ENCODE measurements at places on chromosomes 6 and 20.

GRCh38 chr6:110033101-110033500 lies 55.0 kb downstream of the GPR6 start:
- DNase-seq, result no peak

- no peak for DNase-seq
Measured at GRCh38 chr6:80181352-80182081, 75.0 kb downstream of the BCKDHB start.

- DNase-seq, result no peak
Measured at GRCh38 chr6:25579902-25580495, 72.0 kb upstream of the SCGN start.

- no peak for DNase-seq
Measured at GRCh38 chr20:6348908-6349307, 226.1 kb upstream of the FERMT1 start.

DNA sequence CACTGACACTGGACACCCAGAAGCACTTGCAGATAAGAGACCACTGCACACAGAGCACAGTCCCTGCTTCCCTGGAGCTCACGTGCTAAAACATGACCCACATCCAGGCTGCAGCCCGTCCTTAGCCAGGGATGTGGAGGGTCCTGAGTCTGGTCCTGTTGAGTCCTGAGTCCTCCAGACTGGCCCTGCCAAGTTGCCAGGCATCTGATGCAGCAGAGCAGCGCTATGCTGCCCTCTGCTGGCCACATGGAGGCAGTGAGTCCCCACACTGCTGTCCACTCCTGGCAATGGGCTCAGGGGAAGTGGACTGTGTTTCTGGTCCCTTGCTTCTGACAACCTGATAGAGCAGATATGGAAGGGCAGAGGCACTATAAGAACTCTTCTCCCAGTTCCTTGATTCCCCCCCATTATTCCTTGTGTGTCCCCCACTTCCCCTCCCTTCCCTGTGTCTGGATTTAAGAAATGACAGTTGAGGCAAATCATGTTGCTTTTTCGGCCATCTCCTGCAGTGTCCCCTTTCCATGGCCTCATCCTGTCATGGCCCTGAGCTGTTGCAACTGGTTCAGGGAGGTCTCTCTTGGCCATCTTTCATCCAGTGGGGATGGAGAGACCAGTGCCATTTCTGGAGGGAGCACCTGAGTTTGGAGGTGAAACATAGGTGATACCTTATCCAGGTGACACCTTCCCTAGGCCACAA lies 86.0 kb downstream of the DHX35 start:
- DNase-seq, result peak; percentile 58

GRCh38 chr6:71040043-71040442 lies 83.2 kb upstream of the B3GAT2 start:
- no peak for DNase-seq

GRCh38 chr6:158667360-158667981 lies 17.6 kb downstream of the SYTL3 start:
- DNase-seq, result no peak

- no peak for DNase-seq
Measured at GRCh38 chr20:53621482-53622246, 28.0 kb upstream of the ZNF217 start.

DNA sequence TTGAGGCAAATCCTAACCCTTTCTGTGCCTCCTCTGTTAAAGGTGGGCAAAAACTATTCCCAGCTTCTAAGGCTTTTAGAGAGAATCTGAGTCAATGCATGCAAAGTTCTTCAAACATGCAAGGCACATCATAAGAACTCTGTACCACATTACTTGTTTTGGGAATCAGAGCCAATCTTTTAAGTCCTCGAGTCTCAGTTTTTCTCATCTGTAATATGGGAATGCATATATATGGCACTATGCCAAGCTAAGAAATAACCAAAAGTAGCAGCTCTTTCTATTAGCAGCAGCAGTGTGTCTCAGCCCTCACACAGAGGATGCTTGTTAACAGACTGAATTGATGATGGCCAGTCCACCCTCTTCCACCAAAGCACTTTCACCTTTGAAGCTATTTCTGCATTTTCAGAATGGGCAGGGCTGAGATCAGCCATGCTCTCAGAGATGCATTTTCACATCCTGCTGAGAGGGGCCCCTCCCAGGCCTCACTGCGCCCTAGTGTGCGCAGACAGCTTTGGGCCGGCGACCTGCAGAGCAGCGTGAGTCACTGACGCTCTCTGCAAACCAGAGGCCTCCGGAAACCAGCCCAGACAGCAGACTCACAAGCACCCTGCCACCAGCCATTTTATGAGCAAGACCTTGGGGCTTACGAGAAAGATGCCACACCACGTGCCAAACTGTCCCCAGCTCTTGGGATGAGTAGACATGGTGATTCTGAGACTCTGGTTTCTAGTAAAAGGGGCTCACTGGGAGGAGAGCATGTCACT lies 138.0 kb downstream of the NFATC2 start:
- peak; percentile 75 for DNase-seq

GRCh38 chr6:128738112-128738511 lies 144.8 kb upstream of the LAMA2 start:
- DNase-seq, result no peak

- no peak for DNase-seq
Measured at GRCh38 chr6:26360451-26361416, 4.3 kb upstream of the BTN3A2 start.

DNA sequence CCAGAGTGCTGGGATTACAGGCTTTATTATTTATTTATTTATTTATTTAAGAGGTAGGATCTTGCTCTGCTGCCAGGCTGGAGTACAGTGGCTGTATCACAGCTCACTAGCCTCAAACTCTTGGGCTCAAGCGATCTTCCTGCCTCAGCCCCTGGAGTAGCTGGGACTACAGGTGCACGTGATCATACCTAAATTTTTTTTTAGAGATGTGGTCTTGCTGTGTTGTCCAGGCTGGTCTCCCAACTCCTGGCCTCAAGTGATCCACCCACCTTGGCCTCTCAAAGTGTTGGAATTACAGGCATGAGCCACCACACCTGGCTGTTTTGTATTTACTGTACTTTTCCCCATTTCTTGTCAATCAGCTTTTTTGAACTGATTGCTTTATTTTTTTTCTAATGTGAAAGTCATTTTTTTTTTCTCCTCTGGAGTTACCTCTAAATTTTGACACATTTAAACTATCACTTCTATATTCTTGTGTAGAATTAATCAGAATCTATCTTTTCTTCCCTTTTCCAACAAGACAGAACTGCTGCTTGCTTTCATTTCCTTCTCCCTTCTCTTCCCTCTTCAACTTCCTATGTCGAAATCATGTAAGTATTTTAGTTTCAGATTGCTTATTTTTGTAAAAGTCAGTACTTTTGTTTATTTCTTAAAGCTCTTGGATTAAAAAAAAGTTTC lies 12.0 kb downstream of the PANK2 start:
- no peak for DNase-seq

DNA sequence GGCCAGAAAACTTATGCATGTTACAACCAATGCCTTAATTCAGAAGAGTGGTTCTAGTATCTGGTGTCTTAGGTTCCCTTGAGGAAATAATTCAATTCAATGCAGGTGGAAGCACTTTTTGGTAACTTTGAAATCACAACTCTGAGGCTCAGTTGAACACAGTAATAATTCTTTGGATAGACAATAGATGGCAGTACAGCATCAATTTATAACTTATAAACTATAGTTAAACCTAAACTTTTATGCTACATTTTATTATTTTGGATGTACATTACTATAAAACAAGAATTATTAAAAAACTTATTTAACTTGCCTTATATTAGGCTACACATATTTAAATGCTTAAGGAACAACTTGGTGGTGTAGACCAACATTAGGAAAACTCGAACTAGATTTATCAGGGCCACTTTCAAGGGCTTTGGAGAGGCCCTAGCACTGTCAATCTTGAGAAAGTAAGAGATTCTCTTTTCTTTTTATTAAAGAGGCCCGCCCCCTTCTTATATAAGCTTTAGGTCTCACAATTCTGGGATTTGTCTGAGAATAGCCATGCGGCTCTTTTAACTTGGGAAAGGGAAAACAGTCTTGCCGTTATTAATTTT lies 85.9 kb downstream of the CRYBG1 start:
- DNase-seq, result no peak

GRCh38 chr20:1154226-1154625 lies 30.6 kb downstream of the TMEM74B start:
- DNase-seq, result no peak

Data from T-helper 17 cell (primary cell).